Spleen (tissue), 13 donors: ENCODE measurements at places on chromosomes 4 and X.

GRCh38 chr4:187451776-187452175 lies 543.8 kb upstream of the ZFP42 start:
- no peak for DNase-seq

- peak; percentile 90 for DNase-seq
Measured at GRCh38 chrX:1316527-1316926, 20.1 kb upstream of the IL3RA start.

DNA sequence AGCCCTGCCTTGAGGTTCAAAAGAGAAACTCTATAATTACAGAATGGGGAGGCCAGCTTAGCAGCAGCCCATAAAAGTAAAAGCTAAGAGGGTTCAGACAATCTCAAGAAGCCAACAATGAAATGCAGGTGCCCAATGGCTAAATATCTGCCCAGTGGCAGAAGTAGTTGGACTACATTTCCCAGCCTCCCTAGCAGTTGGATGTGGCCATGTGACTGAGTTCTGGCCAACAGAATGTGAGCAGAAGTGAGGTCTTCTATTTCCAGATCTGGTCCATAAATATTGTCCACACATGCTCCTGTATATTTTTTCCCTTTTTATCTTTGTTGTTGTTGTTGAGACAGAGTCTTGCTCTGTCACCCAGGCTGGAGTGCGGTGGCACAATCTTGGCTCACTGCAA lies 127.9 kb upstream of the NHS start:
- DNase-seq: no peak

DNA sequence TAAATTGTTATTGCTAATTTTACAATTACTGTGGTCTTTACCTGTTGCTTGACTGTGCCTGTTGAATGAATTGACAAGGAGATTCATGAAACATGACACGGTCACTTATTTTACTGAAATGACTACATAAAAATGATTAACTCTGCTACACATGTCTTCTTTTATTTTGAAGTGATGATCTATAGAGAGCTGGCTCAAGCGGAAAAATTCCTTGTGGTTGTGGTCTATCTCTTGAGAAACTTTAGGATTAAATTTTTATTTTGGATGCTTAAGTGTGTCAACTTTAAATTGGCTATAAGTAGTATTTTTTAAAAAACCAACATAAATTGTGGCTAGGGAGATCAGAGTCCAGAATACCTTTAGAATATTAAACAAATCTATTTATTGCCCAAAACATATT lies 131.8 kb upstream of the PITX2 start:
- no peak for DNase-seq

GRCh38 chr4:73127839-73128453 lies 58.4 kb upstream of the COX18 start:
- no peak for DNase-seq

DNA sequence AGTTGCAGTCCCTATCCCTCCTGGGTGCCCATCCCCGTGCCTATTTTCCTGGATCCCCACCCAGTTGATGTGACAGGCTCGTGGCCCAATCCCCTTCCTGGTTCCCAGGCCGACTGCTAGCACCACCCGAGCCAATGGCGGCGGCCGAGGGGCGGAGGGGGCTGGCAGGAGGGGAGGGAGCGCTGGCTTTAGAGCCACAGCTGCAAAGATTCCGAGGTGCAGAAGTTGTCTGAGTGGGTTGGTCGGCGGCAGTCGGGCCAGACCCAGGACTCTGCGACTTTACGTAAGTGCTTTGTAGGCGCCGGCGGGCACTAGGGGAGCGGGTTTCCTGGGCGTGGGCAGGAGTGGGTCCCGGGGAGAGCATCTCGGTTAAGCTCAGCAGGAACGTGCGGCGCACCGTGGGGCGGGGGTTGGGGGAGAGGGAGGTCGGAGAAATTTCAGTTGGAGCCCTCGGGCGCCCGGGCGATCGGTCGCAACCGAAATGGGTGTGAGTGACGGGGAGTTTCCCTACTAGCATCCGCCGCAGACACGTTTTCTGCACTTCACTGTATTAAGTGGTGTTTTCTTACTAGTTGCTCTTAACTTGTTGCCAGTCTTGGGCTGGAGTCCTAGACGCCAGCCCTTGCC lies at the start of gene PLS3:
PLS3 (plus strand) TSS at position 197 of the 627 bp plus-strand sequence. CDS start 49,077 bp downstream, outside the sequence.
- DNase-seq: peak; percentile 86

DNA sequence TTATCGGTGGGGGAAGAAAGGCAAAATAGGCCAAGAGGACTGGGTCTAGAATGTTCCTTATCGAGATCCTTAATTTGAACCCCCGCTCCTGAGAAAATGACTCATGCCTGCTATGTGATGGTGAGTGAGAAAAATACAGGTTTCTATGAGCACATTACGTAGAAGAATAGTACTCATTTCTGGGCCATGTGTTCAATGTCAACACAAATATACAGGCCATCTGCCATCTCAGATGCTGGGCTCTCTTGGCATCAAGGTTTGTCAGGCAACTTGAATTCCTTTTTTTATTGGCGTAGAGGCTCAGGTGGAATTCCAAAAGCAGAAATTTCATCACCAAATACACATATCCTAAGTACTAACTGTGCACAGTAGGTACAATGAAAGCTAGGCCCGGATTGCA lies 81.4 kb upstream of the TRIM2 start:
- no peak for DNase-seq

DNA sequence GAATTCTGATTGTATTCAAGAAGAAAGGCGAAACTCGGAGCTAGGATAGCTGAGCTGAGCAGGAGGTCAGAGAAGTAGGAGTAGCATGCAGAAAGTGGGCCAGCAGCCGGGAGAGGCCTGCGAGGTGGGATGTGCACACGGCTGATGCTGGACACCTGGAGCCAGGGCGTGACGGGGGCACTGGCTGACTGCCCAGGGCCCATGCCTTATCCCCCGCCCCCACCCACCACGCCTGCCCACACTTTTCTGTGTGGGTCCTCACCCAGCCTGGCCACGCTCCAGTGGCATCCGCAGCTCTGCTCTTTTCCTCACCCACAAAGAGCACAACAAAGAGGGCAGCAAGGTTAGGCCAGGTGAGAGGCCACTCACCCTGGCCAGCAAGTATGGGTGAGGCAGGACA lies 30.0 kb upstream of the IRF2 start:
- DNase-seq: peak; percentile 79

- DNase-seq: no peak
Measured at GRCh38 chrX:118448273-118448783, 47.3 kb upstream of the DOCK11 start.

DNA sequence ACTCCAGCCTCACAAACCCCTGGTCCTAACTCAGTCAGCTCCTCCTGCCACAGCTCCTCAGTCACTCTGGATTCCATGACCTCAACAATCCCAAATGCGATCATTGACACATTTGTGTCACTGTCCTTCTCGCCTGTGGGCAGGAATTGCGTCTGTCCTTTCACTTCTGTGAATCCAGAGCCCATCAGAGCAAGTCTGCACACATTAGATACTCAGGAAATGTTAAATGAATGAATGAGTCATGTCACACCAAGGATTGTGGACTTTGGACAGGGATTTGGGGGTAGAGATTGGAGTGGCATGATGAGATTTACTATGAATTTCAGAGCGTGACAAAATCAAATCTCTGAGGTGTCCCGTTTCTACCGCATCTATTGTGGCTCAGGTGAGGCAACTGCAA lies 11.8 kb upstream of the CLDN24 start:
- no peak for DNase-seq

DNA sequence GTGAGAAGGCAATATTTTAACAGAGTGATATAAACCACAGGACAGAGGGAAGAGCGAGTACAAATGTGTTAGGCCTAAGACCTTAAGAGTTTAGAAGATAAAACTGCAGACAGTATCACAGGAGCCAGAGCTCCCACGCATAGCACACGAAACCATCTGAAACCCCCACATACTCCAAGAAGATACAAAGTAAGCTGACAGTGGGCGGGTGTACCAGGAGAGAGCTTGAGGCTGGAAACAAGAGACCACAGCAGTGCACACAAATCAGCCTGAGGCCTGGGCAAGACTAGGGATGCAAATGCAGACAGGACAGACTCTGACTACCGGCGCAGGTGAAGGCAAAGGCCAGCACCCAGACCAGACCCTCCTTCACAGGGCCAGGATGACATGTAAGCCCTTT lies 54.1 kb upstream of the ARHGAP24 start:
- no peak for DNase-seq
